Calu3 (cell line): ENCODE measurements at places on chromosomes 7 and 10. TPM values are rescaled to one million over a fixed set of nuclear protein-coding genes. Genes with fewer than 3 reads are reported as not detected.

COL1A2 gene
- total RNA-seq, result not detected in 2 replicates

DNA sequence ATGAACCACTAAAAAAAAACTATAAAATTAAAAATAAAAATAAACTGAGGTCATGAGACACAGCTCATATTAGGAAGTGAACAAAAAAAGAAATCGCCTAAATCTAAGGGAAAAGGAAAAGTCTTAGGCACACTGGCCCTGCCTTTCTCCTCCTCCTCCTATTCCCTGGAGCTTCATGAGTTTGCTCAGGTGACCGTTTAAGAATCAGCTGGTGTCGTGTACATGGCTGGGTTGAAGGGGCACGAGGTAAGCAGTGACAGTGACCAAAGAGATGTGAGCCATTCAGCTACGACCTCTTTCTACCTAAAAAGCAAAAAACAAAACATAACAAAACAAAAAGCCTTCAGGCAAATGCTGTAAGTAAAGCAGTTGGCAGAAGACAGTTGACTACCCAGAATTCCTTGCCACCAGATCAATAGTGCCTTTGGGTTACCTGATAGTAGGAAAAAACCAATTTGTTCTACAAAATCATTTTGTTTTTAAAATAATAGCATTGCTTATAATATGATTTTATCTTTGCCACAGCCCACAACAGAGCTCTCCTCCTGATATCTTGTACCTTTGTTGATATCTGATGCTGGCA, 135.4 kb downstream of the DOCK4 start:
- H3K4me3 ChIP-seq, result no peak overlapping the region
- H3K27me3 ChIP-seq, result no peaks in the 10 kb centered on the region
- no peak for DNase-seq
- H3K36me3 ChIP-seq, result no peaks in the 10 kb centered on the region

ADCY1 gene
- 7.6 and 8.8 TPM in 2 replicates for total RNA-seq

SLC12A9 gene
- total RNA-seq, result 29.9 and 36.6 TPM in 2 replicates
